ENCODE measurements at places on chromosomes 12 and 14.

DNA sequence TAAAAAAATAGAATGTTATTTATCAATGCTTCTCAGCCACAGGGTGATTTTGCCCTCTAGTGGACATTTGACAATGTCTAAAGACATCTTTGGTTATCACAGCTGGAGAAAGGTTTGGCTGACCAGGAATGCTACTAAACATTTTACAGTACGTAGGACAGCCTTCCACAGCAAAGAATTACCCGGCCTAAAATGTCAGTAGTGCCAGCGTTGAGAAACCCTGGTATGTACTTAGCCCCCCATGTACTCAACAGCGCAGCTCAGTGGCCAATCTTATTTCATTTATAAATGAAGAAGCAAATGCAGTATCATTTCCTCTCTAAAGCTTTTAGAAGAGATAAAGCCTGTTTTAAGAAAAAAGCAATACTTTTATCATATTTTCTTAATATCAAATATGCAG, 5.8 kb downstream of the MARK3 start:
- peak; percentile 68 for DNase-seq

GRCh38 chr14:104355101-104356019, 217.0 kb downstream of the KIF26A start:
- no peak for DNase-seq

DNA sequence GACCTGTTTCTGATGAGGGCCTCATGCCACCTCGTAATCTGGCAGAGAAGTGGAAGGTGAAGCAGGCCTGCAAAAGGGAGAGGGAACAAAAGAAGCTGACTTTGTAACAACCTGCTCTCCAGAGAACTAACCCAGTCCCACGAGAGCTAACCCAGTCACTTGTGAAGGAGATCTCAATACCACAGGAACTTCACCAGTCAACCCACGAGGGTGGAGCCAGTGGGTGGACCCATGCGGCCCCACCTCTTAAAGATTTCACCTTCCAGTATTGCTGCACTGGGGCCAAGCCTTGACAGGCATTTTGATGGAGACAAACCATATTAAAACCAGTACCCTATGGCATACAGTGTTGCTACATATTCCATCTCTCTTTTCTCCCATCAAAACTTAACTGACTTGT, 55.1 kb downstream of the SERPINA10 start:
- DNase-seq: no peak

- no peak for DNase-seq
Observed at GRCh38 chr12:12451098-12451497, 94.2 kb downstream of the BORCS5 start.

DNA sequence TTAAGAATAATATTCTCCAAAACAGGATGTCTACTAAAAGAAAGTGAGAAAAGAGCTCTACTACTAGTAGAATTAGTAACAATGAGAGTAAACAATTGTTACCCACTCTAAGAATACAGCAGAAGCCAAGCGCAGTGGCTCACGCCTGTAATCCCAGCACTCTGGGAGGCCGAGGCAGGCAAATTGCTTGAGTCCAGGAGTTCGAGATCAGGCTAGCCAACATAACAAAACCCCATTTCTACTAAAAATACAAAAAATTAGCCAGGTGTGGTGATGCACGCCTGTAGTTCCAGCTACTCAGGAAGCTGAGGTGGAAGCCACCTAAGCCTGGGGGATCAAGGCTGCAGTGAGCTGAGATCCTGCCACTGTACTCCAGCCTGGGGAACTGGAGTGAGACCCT, 4.7 kb downstream of the DNAJC14 start:
- DNase-seq: no peak

GRCh38 chr12:34393086-34393820, 371.0 kb downstream of the ALG10 start:
- DNase-seq: no peak

- DNase-seq: no peak
Observed at GRCh38 chr14:42173206-42173605, 566.5 kb downstream of the LRFN5 start.

DNA sequence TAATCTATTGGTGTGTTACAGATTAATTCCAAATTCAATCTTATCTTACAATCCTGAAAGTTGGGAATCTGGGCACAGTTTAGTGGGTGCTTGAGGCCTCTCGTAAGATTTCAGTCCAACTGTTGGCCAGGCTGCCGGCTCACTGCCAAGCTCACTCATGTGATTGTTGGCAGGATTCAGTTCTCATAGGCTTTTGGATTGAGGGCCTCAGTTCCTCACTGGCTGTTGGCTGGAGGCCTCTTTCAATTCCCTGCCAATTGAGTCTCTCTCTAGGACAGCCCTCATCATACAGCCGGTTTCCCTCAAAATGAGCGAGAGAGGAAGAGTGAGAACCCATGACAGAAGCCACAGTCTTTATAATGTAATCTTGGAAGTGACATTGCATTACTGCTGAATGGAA, 123.5 kb upstream of the FBXO33 start:
- DNase-seq: no peak

Measured in CD14-positive monocyte (primary cell).